Stimulated activated CD4-positive, alpha-beta T cell treated with anti-CD3 and anti-CD28 coated beads, Interleukin-1b, Interleukin-23, amount 100 ng/mL, for 1 hour (primary cell): ENCODE measurements at places on chromosomes 12 and 14.

DNA sequence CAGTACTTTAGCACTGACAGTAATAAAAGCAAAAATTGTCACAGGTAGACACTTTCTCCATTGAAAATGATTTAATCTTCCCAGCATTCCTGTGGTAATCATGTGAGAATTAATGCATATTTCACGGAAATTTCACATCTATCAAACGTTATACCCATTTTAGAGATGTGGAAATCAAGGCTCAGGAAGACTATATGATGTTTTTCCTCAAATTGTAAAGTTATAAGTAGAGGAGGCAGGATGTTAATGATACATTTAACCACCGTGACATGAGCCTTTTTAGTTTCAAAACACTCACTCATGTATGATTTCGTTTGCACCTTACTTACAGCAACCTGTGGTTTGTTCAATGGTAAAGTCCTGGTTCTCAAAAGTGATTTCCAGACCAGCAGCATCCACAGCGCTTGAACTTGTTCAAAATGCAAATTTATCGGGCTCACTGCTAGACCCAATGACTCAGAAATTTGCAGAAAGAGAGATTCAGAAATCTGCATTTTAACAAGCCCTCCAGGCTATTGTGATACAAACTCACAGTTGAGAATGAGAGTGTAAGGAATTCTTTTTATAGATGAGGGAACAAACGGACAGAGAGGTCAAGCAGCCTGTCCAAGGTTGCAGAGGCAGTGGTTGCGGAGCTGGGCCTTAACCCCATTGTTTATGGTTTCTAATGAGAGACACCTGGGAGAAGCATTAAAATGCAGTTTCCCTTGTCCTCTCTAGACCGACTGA lies 654.8 kb upstream of the TBX3 start:
- no peak for DNase-seq

GRCh38 chr12:6340032-6340638 lies 1.7 kb downstream of the TNFRSF1A start:
- no peak for DNase-seq

- no peak for DNase-seq
Measured at GRCh38 chr12:26830783-26831551, 2.0 kb downstream of the ITPR2 start.

GRCh38 chr14:58901826-58902225 lies 264.1 kb downstream of the DACT1 start:
- DNase-seq: no peak

DNA sequence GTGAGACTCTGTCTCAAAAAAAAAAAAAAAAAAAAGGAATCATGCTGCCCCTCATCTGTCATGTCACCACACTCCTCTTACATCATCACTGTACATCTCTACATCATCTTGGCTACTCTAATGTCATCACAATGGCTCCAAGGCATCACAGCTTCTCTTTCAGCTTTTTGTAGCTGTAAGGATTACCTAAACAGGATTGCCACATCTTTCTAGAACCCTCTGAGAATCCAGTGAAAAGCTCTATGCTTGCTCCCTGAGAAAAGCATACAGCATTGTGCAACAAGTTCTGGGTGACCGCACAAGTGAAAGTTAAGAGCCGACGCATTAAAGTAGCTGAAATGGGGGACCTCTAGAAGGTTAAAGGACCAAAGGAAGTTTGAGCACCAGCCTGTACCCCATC lies 272.5 kb downstream of the C12orf50 start:
- DNase-seq: no peak

DNA sequence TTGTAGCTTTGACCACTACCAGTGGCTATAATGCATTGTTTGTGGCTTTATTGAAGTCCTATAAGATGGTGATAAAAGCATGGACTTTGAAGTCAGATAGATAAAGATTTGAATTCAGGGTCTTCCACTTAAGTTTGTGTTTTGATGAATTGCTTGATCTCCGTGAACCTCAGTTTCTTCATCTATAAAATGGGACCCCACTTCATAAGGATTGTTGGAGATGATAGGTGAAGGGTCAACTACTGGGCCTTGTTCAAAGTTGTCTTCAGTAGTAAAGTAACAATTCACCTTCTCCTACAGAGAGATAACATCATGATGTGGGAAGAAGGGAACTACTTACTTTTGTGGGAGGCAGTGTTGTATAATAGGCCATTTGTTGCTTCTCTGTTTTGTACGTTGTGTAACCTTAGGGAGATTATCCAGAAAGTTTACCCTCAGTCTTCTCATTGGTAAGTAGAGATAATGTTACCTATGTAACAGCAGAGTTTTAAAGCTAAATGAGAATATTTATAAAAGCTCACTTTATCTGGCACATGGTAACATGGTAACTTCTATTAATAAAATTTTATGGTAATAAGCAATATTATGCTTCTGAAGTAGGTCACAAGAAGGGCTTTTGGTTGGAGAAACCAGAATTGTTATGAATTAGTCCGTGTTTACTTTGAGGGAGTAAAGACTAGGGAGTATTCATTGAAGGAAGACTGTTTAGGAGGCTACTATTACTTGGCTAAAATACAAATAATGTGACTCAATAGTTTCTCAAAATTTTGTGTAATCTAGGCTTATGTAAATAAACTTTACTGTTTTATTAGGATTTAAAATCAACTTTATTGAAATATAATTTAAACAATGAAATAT lies 15.1 kb downstream of the ADIPOR2 start:
- DNase-seq: no peak

DNA sequence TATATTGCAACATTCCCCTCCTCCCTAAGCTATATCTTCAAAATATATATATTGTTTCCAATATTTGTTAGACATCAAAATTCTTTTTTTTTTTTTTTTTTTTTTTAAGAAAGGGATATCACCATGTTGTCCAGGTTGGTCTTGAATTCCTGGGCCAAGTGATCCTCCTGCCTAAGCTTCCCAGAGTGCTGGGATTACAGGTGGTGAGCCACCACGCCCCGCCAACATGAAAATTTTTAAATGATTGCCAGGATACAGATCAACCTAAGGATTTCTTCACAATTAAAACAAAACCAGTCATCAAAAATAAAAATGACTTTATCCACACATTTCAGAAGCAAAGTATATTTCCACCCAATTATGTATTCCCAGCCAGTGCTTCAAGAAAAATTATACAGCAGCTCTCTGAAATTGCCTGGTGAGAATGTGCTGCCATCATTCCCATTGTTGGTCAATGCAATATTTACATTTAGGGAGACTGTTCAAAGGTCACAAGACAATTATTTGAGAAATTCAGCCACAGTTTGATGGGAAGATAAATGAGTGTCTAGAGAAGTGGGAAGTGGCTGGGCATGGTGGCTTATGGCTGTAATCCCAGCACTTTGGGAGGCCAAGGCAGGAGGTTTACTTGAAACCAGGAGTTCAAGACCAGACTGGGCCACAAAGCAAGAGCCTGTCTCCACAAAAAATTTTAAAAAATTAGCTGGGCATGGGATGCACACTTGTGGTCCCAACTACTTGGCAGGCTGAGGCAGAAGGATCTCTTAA lies 141.7 kb upstream of the AMIGO2 start:
- DNase-seq: no peak

DNA sequence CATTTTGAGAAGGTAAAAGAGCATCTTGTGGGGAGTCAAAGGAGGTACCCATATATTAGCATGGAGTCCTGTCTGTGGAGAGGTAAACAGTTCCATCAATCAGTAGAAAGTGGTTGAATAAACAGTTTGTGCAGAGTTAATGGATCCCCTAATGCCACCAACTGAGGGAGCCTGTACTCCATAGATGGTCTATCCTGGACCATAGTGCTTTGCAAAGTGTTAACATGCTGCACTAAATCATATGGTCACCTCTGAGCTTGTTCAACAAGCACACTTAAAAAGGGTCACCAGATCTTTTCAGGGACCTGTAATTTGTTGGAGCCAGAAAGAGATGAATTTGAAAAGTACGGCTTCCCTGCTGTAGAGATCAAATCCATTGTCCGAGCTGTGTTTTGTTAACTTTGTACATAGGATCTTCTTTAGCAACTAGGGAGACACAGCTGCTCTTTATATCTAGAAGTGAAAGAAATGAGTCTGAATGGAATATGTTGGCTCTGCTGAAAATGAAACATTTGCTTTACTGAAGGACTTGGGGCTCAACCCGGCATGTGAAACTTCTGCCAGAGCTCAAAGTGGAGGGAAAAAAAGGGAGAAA lies 366.4 kb downstream of the ETNK1 start:
- DNase-seq: no peak

- no peak for DNase-seq
Measured at GRCh38 chr12:114954511-114955055, 270.6 kb upstream of the TBX3 start.

GRCh38 chr12:88303335-88303734 lies 161.2 kb downstream of the TMTC3 start:
- no peak for DNase-seq

- DNase-seq: no peak
Measured at GRCh38 chr12:4106621-4107020, 166.9 kb upstream of the CCND2 start.

GRCh38 chr14:96090441-96091148 lies 51.4 kb downstream of the C14orf132 start:
- no peak for DNase-seq

- no peak for DNase-seq
Measured at GRCh38 chr14:65738339-65738738, 325.8 kb downstream of the FUT8 start.

DNA sequence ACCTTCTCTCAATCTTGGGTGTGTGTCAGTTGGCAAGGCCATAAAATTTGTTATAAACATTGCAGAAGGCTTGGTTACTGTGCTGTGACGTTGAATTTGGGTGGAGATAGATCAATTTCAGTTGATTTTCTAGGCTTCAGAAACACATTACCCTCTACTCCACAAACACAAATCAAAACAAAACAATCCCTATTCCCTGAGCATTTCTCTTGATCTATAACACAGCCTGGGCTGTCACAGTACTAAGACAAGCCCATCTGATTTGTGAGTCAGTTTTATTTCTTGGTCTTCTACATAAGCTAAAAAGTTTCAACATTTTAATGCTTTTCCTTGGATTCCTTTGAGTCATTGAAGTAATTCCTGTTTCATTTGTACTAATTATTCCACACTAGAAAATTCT lies 79.8 kb downstream of the PTPN11 start:
- DNase-seq: no peak

DNA sequence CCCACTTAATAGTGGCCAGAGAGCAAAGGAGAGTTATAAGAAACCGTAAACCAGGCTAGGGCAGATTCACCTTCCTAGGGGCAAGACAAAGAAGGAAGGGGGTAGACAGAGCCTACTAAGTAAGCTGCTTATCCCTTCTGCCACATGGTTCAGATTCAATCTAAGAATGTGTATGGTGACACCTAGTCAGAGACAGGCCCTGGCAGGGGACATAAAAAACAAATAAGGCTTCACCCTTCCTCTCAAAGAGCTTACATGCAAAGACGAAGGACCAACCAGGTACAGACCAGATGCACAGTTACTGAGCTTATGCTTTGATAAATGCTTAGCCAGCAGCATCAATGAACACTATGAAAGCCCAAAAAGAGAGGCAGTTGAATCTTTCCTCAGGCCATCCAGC lies 4.4 kb downstream of the CYP27B1 start:
- DNase-seq: no peak

DNA sequence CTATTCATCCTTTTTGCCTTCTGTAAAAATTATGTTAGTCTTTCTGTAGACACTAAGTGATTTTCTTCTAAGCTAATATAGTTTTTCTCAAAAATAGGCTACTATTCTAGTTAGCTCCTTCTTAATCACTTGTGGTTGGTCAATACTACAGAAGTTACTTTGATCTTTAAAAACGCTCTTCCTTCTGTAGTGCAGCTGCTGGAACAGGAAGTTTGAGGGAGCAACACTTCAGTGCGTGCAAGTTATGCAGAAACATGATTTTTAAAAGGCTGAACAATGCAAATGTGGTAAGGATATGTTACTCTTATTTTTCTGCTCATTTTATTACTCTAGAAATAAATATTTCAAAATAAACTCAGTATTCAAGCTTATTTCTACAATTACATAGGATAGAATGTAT lies 11.1 kb upstream of the RERGL start:
- no peak for DNase-seq

GRCh38 chr12:85575120-85576096 lies 260.8 kb downstream of the RASSF9 start:
- no peak for DNase-seq

- DNase-seq: no peak
Measured at GRCh38 chr12:45234139-45234865, 18.4 kb downstream of the ANO6 start.

DNA sequence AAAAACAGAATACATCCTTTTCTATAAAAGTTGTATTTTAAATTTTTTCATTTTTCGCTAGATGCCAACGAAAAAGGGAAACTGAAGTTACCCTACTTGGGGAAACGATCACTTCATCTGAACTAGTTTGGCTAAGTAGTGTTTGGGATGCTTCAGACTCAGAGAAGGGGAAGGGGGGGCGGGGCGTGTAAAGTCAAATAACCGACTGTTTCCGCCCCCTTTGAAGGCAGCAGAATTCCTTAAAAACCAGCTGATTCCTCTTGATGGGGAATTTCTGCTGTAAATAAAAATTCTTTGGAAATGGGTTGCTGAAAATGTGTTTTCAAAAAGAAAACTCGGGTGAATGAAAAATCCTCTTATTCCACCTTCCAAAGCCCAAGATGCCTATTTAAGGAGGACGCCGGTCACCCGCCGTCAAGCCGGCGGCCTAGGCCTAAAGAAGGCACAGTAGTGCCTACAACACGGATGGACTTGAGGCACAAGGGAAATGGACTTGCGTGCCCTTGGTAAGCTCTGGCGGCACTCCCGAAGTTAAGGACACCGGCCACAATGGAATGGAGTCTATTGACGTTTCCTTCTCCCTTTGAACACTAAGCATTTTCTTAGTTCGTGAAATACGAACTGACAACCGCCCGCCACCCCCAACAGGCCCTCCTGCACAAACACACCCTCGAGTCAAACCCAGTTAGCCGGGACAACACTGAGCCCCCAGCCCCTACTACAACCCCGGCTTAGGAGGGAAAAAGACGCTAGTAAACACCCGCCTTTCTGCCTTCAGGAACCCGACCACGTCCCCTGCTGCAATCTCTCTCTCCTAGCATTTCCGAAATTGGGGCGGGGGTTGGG lies 1.9 kb downstream of the ATXN2 start:
- no peak for DNase-seq

GRCh38 chr12:57124261-57124877 lies 3.9 kb upstream of the LRP1 start:
- DNase-seq: peak; percentile 57

GRCh38 chr12:58359084-58359483 lies 417.7 kb downstream of the ATP23 start:
- no peak for DNase-seq
